H1 (cell line): ENCODE measurements at places on chromosomes 13 and 19.

GRCh38 chr13:106561551-106562170 lies 6.3 kb downstream of the ARGLU1 start:
- no peaks in the 10 kb centered on the region for H3K27me3 ChIP-seq
- no peak for DNase-seq
- H3K4me3 ChIP-seq = no peak overlapping the region
- H3K36me3 ChIP-seq = peaks cover 28% of the 10 kb centered on the region
- H3K4me1 ChIP-seq = peaks cover 10% of the 10 kb centered on the region
- peak overlapping the region; percentile 12; the same call in 1 of the 2 replicates for H3K27ac ChIP-seq

DNA sequence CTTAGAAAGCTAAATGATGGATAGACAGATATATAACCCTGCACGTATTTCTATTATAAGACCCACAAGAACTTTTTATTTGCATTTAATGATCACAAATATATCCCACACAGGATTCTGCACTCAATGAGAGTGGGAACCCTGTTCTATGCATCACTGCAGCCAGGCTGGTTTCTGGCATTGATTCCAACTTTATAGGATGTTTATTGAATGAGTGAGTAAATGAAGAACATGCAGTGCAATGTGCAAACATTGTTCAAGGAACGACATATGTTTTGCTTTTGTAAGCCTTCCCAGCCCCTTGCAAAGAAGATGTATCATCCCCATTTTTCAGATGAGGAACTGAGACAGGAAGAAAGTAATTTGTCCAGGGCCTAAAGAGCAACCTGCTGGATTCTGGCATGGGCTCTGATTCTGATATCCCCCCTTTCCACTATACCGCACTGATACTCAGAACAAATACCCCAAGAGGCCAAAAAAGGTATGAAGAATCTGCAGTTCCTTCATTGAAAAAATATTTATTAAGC lies 246.3 kb downstream of the LACC1 start:
- H3K27me3 ChIP-seq = no peaks in the 10 kb centered on the region
- no peak for DNase-seq
- H3K27ac ChIP-seq = no peak overlapping the region
- H3K4me1 ChIP-seq = no peaks in the 10 kb centered on the region

DNA sequence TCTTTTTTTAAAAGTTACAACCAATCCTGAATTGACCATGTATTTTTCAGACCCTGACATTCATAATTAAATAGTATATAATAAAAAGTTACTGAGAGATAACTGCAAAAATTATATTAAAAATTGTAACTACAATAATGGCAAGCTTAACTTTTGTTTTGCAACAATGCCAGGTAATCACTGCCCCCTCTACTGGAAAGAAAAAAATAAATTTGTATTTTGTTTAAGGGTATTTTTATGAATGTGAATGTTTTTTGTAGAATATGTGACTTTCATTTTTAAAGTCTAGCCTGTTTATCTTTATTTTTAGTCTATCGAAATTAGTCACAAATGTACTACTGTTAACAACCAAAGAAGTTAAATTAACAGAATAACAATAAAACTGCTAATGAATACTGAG lies 21.7 kb downstream of the MRPS31 start:
- H3K36me3 ChIP-seq = peaks cover 5% of the 10 kb centered on the region; the same call in 1 of the 2 replicates
- H3K4me3 ChIP-seq = no peak overlapping the region
- no peaks in the 10 kb centered on the region for H3K27me3 ChIP-seq

DNA sequence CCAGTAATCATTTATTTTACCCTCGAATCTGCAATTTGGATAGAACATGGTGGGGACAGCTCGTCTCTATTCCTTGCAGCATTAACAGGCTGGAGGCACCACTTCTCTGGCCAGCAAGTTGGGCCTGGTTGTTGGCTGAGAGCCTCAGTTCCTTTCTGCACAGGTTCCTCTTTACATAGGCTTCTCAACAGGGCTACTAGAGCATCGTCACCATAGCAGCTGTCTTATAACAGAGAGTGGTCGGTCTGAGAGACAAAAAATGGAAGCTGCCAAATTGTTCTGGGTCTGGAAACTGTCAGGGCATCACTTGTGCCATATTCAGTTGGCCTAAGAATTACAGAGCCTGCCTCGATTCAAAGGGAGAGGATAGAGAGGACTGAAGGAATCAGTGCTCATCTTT lies 86.7 kb downstream of the DNAJC15 start:
- H3K4me1 ChIP-seq = no peaks in the 10 kb centered on the region
- no peak for DNase-seq
- no peaks in the 10 kb centered on the region for H3K27me3 ChIP-seq
- no peak overlapping the region for H3K27ac ChIP-seq
- H3K4me3 ChIP-seq = no peak overlapping the region

DNA sequence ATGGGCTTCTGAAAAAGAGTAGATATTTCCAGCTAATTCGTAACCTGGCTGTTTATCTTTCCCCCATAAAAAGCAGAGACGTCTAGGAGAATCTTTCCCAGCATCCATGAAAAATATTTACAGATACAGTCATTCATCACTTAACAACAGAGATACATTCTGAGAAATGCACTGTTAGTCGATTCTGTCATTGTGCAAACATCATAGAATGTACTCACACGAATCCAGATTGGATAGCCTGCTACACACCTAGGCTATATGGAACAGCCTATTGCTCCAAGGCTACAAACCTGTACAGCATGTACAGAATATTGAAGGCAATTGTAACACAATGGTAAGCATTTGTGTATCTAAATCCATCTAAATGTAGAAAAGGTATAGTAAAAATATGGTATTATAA lies 530.2 kb upstream of the NBEA start:
- H3K4me1 ChIP-seq = no peaks in the 10 kb centered on the region
- H3K27me3 ChIP-seq = no peaks in the 10 kb centered on the region
- H3K27ac ChIP-seq = no peak overlapping the region

DNA sequence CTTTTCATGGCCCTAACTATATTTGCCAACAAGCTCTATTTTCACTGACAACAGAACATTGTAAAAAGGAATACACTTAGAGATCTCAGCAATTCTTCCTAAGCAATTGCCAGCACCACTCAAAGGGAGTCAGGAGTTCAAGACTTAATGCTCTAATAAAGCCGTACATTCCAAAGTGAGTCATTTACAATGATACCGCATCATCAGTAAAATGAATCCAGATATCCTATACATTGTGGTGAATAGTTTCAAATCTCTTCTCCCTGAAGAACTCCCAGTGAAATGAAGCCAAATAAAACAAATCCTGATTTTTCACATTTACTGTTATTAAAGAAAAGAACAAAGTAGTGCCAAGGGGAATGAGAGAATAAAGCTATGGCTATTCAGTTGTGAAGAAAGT lies 2898.7 kb upstream of the PCDH20 start:
- H3K4me3 ChIP-seq = no peak overlapping the region
- no peak for DNase-seq
- H3K4me1 ChIP-seq = no peaks in the 10 kb centered on the region
- no peaks in the 10 kb centered on the region for H3K27me3 ChIP-seq

DNA sequence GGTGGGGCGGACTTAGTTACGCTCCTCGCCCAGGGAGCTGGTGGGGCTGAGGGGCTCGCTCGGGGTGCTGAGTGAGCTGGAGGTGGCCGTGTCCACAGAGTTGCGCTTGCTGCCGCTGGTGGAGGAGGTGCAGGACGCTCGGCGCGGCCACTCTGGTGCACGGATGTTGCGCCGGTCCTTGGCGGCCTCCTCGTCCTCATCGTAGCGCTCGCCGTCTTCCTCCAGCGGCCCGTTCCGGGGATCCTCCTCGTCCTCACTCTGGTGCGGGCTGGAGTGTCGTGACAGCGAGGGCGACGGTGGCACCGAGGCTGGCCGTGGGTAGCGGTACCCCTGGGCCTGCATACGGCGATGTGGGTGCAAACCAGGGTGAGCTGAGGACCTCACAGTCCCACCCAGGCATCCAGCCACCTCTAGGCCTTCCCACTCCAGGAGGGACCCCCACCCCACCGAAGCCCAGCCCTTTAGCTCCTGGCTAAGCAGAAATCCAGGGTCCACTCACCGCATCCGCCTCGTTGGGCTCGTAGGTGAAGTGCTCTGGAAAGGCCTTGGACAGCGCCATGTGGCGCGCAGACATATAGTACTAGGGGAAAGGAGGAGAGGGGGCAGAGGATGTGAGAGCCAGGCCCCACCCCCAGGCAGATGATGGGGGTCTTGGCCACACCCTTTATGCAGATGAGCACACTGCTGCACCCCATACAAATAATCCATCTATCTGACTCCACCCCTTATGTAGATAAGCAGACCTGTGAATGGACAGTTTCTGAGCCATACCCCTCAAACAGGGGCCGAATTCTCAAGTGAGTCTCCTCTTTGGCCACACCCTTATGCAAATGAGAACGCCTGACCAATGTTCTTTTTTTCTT lies 4.4 kb downstream of the FTL start:
- no peak overlapping the region for H3K27ac ChIP-seq
- H3K4me3 ChIP-seq = no peak overlapping the region
- DNase-seq = no peak
- no peaks in the 10 kb centered on the region; the same call in 1 of the 2 replicates for H3K4me1 ChIP-seq
- H3K27me3 ChIP-seq = no peaks in the 10 kb centered on the region

DNA sequence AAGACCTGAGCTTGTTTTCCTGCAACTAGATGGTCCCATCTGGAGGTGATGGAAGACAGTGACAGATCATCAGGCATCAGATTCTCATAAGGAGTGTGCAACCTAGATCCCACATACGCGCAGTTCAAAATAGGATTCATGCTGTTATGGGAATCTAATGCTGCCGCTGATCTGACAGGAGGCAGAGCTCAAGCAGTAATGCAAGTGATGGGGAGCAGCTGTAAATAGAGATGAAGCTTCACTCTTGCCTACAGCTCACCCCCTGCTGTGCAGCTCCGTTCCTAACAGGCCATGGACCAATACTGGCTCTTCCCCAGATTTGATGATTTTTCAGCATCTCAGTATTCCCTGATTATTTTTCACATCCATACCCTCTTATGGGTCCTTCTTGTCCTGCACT lies 208.4 kb upstream of the RXFP2 start:
- DNase-seq = no peak
- no peaks in the 10 kb centered on the region for H3K4me1 ChIP-seq
- no peaks in the 10 kb centered on the region for H3K27me3 ChIP-seq

DNA sequence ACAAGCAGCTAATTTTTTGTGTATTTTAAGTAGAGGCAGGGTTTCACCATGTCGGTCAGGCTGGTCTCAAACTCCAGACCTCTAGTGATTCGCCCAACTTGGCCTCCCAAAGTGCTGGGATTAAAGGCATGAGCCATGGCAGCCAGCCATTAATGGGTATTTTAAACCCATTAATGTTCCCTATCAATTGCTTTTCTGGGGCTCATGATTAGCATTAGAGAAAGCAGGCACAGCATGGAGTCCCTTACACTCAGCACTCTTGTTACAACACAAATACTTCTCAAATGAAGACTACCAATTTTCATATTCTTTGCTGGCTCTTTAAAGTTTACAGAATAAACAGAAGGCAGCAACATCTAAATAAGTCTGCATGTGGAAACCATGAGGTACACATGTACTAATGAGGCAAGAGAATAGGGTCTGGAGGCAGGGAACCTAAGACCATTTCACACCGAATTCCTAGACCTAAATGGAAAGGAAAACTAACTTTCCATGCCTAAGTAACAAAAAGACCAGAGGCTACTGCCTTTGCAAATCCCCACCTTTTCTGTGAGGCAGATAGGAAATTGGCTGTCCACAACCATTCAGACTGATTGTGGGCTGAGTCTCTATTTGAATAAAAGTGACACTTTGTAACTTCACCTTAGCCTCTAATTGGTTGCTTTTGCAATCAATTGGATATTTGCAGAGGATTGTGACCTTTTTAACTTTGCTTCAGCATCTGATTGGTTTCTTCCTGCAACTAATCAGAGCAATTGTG lies 21.2 kb downstream of the ZNF675 start:
- 0 out of 2 replicates have a peak overlapping the region, but pooled peaks have one; percentile 1 for H3K27ac ChIP-seq
- H3K36me3 ChIP-seq = peaks cover 8% of the 10 kb centered on the region
- no peak for DNase-seq
- no peaks in the 10 kb centered on the region for H3K27me3 ChIP-seq
- H3K4me3 ChIP-seq = peak overlapping the region; percentile 1; the same call in 1 of the 2 replicates

DNA sequence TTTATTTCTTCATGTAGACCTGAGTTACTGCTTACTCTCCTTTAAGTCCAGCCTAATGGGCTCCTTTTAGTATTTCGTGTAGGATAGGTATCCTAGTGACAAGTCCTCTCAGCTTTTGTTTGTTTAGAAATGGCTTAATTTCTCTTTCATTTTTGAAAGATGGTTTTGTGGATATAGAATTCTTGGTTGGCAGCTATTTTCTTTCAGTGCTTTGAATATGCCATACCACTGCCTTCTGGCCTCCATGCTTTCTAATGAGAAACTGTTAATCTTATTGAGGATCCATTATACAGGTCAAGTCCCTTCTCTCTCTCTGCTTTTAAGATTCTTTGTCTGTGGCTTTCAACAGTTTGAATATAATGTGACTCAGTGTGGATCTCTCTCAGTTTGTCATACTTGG lies 46.8 kb upstream of the SACS start:
- no peaks in the 10 kb centered on the region for H3K36me3 ChIP-seq
- H3K4me3 ChIP-seq = no peak overlapping the region
- H3K27me3 ChIP-seq = no peaks in the 10 kb centered on the region
- no peak for DNase-seq
- no peak overlapping the region for H3K27ac ChIP-seq

GRCh38 chr19:38650172-38650775 lies 2.8 kb downstream of the ACTN4 start:
- H3K4me3 ChIP-seq = peak overlapping the region; percentile 91
- peaks cover 7% of the 10 kb centered on the region for H3K4me1 ChIP-seq
- no peak overlapping the region for H3K27ac ChIP-seq
- no peak for DNase-seq

DNA sequence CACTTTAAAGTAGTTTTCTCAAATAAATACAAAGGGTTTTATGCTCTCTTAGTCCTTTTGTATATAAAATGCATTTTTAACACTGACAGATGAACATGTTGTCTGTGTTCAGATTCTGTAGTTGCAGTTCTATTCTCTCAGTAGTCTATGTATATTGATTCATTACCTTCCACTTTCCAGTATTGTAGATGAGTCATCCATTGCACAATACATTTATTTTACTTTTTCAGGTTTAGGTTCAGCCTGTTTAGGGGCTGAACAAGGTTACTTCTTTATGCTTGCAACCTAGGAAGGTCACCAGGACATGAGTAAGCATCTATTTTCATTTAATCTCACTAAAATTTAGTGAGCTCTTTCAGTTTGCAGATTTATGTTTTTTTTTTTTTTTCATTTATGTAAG lies 173.6 kb downstream of the NALCN start:
- H3K27me3 ChIP-seq = no peaks in the 10 kb centered on the region
- no peak for DNase-seq
- no peak overlapping the region for H3K4me3 ChIP-seq
- no peaks in the 10 kb centered on the region for H3K4me1 ChIP-seq
- H3K36me3 ChIP-seq = no peaks in the 10 kb centered on the region

DNA sequence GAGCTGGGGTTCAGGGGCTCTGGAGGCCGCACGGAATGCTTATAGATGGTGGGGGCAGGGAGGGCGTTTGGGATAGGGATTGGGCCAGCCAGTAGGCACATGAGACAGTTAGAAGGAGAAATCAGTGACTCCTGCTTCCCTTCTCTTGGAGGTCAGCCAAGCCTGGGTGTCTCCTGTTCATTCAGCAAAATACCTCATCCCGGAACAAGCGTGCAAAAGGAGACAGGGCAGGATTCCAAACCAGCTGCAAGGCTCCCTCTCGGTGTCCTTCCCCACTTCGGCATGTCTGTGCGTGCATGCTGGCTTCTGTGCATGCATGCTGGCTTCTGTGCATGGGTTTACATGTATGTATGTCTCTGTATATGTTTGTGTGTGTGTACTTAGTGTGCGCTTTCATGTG lies 37.3 kb upstream of the PEPD start:
- H3K4me1 ChIP-seq = no peaks in the 10 kb centered on the region
- DNase-seq = no peak
- no peaks in the 10 kb centered on the region for H3K27me3 ChIP-seq
- H3K27ac ChIP-seq = no peak overlapping the region
- no peak overlapping the region for H3K4me3 ChIP-seq
- H3K36me3 ChIP-seq = no peaks in the 10 kb centered on the region
